ENCODE measurements at places on chromosomes 3 and 15.

DNA sequence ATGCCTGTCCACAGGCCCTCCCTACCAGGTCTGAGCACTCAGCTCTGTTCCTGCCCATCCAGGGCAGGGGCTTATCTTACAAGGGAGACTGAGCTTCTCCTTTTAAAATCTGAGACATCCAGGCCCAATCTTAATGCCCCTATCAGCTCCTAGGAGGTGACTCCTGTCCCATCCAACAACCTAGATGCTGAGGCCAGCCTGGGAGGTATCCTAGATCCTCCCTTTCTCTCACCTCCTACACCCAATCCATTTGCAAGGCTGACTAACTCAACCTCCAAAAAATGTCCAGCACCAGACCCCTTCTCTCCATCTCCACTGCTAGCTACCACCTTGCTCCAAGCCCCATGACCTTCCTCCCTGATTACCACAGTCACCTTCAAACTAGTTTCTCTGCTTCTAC is 17.4 kb downstream of the LHFPL4 start:
- no peak for DNase-seq

DNA sequence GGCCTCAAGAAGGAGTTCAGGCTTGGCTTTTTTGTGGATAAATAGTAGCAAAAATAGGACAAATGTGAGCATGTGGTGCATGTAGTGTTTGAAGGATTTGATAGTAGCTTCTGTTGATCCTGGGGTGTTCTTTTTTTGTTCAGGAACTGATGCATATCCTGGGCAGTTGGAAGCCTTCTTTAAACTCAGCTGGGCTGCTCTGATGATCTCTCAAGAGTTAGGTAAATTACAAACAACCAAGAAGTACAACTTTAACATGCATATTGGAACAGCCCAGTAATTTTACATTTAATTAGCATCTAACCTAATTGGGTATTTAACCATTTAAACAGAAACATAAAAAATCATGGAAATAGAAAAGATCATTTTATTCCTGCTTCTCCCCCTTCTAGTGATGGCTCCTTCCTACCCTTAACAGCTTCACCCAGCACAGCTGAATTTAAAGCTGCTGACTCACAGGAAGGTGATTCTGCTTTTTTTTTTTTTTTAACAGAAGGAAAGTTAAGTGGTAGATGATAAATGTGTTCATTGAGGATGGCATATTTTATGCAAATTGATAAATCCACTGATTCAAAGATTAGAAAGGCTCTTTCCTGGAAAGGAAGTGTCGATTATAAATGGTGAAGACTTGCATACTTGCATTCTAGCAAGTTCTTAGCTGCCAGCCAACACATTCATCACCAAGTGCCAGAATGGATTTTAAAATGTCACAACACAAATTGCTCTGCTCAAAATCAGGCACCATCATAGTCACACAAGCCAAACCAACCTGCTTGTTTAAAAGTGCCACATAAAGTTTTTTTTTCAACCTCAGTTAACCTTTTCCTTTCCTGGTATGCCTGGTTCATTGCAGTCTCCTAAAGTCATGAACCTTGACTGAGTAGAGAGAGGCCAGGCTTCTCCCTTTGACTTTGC is 20.0 kb downstream of the SLC35G2 start:
- no peak for DNase-seq

DNA sequence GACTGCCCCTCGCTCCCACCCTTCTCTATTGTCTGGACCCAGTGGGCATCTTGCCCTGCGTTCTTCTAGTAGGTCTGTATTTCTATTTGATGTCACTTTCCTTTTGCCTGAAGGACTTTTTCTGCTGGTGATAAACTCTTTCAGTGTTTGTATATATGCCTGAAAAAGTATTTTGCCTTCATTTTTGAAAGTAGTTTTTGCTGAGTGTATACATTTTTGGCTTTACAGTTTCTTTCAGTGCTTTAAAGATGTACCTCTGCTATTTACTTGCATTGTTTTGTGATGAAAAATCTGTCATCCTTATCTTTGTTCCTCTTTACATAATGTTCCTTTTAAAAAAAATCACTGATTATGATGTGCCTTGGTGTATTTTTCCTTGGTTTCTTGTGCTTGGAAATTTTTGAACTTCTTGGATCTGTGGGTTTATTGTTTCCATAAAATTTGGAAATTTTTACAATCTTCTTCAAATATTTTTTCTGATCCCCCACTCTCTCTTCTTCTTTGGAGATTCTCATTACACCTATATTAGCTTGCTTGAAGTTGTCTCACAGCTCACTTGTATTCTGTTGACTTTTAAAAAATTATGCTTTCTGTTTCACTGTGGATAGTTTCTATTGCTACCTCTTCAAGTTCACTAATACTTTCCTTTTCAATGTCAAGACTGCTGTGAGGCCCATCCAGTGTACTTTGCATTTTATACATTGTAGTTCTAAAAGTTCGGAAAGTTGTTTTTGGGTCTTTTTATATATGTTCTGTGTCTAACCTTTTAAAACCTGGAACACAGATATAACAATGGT is 67.8 kb downstream of the RGMA start:
- no peak for DNase-seq

DNA sequence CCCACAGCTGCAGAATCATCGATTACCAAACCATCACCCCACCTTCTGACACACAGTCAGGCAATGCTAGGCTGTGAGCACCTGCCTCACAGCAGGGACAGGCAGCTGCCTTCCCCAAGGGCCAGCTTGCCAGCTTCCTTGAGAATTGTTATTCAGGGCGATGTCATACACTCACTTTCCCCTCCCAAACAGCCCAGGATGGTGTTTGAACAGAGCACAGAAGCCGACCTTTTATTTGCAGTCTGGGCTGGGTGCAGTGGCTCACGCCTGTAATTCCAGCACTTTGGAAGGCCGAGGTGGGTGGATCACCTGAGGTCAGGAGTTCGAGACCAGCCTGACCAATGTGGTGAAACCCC is 84.5 kb upstream of the HERC1 start:
- no peak for DNase-seq

DNA sequence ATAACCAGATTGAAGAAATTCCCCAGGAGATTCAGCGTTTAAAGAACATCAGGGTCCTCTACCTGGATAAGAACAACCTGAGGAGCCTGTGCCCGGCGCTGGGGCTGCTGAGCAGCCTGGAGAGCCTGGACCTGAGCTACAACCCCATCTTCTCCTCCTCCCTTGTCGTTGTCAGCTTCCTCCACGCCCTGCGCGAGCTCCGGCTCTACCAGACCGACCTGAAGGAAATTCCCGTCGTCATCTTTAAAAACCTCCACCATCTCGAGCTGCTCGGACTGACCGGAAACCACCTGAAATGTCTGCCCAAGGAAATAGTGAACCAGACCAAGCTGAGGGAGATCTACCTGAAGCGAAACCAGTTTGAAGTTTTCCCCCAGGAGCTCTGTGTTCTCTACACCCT is 9.4 kb upstream of the LRRC34 start:
- no peak for DNase-seq

GRCh38 chr15:89115547-89115946 is 27.3 kb downstream of the ABHD2 start:
- no peak for DNase-seq

- no peak for DNase-seq
Observed at GRCh38 chr15:29556380-29556779, 265.9 kb downstream of the TJP1 start.

GRCh38 chr3:58581328-58582091 is 4.3 kb upstream of the FAM107A start:
- DNase-seq = no peak

GRCh38 chr3:127789051-127789450 is 33.3 kb downstream of the MGLL start:
- DNase-seq = no peak

DNA sequence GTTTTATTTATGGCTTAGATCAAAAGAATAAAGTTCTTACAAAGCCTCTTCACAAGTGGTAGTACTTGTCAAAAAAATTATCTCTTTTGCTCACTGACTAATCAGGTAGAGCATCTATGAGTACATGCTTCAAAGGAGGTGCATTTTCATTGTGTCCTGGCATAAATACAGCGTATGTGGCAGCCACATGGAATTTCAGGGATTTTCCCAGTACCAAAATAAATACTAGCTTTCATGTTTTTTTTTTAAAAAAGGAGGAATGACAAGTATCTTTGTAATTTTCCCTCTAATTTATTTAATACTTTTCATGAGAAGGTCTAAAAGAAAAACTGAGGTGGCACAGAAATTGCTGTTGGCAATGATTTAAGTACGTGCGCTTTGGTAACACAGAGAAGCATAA is 597.8 kb upstream of the ALCAM start:
- no peak for DNase-seq
